ENCODE measurements at places on chromosomes 12 and 14.

DNA sequence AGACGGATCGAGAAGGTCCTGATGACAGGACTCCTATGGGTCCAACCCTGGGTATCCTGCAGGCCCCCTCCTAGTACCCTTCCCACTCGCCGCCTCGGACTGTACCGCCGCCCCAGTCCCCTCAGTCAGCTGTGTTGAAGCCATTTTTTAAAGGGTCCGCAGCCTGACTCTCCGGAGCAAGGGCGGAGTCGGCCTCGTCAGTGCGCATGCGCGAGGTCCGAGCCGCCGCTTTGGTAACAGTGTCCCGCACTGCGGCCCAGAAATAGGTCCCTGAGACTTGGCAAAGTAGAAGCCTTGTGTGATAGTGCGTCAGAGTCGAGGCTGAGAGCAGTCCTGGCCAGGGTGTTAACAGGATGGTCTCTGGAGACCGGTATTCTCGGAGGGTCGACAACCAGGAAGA, 769.0 kb upstream of the ALG10B start:
- DNase-seq = no peak

DNA sequence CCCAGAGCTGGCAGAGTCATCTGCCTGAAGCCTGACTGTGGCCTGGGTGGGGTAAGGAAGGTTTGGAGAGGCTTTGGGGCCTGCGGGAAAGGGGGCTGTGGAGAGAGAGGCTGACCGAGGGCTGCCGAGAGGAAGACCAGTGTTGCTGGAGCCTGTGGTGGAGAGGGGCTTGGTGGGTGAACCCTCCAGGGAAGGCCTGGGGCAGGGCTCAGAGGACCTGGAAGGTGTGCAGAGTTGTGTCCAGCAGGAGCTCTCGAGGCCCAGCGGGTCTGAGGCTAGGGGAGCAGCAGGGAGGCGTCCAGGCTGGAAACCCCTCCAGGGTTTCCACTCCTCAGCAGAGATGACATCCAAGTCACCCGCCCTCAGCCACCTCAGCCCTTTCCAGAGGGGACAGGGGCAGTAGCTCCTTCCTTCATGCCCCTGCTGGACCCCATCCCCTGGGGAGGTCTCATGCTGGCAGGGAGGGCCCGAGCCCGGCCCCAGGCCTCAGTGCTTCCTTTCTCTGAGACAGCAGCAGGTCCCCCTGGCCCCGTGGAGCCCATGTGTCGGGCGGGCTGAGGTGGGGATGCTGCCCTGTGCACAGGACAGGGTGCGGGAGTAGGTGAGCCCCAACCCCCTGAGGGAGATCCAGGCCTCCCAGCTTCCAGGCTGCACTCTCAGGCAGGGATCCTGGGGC, 8.4 kb downstream of the CEP170B start:
- no peak for DNase-seq

- DNase-seq = no peak
Measured at GRCh38 chr14:76380991-76381390, 5.1 kb downstream of the ESRRB start.

DNA sequence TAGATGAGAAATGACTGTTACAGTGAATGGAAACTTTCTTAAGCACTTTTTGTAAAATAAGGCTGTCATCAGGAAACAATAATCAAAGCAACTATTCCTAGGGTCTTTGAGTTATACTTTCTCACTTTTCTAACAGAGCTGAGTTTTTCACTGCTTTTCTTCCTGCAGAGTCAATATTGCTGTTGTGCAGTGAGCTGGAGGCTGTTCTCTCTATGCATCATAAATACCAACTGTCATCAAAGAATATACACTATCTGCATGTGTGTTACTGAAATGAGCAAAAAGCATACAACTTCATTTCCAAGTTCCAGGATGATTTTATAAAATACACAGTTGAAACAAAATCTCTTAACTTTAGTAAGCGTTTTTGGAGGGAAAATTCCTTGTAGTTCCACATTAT, 110.4 kb upstream of the CPSF6 start:
- DNase-seq = no peak

DNA sequence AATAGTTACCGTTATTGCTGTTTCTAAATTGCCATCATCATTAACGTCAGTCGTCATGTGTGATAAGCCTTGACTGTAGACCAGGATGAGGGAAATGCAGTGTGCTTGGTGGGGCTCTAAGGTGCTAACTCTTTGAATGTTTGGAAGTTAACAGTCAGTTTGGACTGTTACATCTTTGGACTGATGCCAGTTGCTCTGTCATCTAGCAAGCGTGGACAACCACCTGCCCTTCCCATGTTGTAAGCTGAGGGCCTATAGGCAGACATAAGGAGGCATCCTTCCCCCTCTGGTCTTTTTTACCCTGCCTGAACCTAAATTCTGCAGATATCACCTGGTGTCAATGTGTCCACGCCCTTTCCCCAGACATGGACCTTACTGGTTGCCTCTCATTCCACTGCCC, 94.4 kb downstream of the PPP2R5C start:
- no peak for DNase-seq

- DNase-seq = peak; percentile 3
Measured at GRCh38 chr12:12563290-12563928, 746 bp upstream of the DUSP16 start.

DNA sequence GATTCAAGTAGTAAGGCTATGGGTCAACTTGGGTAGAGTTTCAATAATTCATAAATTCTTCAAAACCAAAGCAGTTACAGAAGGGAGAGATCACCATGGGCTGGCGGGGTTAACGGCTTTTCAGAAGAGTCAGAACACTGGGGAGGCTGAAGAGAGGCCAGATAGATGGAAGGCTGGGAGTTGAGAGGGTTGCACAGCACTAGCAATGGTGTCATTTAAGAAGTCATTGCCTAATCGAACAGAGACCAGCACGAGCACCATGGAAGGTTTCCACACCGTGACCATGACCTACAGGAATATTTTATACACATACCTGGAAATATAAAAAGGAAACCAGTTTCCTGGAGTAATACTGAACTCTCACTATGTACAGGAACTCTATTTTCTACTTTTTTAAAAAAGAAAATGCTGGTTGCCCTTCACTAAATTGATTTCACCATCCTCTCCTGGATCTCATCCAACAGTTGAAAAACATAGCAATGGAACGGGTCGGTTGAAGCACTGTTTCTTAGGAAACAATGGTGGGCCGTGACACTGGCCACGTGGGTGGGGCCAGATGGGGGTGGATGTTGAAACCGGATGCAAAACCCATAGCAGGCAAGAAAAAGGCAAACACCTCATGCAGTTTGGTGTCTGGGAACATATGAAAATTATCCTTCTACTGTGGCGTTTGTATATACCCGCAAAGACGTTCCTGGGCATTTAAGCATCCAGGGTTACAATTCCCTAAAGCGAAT, 38.0 kb upstream of the RIN3 start:
- peak; percentile 70 for DNase-seq

DNA sequence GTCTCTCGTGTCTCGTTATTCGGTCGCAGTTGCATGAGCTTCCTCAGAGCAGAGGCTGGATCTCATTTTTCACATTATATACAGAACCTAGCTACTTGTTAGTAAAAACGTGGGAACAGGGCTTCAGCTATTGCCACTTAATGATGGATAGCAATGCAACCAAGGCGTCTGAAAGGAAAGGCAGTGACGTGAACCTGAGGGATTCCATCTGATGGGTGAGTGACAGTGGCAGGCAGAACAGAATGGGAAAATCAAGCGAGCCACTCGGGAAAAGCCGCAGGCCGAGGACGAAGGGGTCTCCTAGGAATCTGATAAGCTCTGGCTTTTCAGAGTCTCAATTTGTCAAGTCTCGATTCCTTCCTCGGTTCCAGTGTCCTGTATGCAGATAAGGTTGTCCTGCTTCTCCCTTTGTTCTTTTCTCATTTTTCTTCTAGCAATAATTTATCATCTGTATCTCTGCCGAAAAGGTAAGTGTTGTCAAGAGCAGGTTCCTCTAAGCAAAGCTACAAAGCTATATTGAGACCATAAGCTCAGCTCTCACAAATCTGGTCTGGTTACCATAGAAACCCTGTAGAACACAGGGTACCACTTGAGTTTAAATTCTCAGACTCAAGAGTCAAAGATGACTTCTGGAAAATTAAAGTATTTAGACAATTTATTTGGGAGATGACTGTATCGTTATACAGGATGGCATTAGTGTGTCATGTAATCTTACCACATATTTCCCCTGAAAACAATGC, 416.6 kb downstream of the GLT1D1 start:
- no peak for DNase-seq

DNA sequence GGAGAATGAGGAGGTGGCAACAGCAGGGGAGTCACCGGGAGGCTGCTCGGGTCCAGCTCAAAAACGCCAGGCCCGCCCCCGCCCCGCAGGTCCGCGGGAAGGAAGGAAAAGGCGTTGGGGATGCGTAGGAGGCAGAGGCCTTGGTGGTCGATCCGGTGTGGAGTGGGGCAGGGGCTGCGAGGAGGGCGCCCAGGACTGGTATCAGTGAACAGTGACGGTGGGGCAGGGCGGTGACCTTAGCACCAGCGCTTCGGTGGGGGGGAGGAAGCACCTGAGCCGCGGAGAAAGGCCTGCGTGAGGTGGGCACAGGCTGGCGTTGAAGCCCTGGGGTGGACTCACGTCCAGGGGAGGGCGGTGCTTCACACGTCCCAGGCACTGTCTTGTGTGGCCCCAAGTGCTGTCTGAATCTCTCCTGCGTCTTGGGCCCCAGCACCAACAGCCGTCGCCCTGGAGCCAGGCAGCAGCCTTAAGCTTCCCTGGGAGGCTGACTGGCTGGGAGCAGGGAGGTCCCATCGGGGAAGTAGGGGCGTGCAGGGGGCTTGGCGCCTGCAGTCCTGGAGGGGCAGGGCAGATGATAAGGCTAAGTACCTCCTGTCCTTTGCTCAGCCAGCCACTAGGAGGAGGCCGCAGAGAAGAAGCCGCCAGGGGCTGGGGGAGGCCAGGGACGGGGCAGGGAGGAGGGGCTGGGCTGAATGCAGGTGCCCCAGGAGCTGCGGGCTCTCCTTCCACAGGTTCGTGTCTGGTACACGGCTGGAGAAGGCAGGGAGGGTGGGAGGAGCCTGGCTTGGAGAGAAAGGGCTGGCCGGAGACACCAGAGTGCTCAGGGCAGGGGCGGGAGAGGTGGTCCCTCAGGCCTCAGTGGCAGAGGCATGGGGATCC, 26.5 kb downstream of the ZBTB42 start:
- peak; percentile 24 for DNase-seq

GRCh38 chr12:53975064-53975471, 314 bp upstream of the HOTAIR start:
- DNase-seq = no peak

DNA sequence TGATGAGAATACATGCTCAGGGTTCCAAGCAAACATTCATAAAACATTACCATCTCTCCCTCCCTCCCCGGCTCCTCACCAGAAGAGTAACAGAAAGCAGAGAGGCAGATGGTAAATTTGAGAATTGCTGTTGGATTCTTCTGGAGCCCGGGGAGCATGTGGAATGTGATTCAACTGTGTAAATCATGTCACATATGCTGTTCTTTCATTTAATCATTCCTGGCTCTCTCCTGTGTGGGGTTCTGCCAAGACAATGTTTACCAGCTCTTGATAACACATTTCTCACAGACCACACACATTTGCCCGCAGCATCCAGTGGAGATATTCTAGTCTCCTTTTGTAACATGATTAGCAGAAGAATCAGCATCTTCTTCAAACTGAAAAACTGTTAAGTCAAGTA, 23.4 kb upstream of the NR2C1 start:
- DNase-seq = peak; percentile 80

GRCh38 chr14:68692916-68693771, 99.7 kb downstream of the ZFP36L1 start:
- peak; percentile 94 for DNase-seq

GRCh38 chr12:41897593-41897992, 247.1 kb downstream of the GXYLT1 start:
- DNase-seq = no peak

GRCh38 chr12:110538869-110539622, 36.9 kb downstream of the RAD9B start:
- DNase-seq = no peak

- DNase-seq = no peak
Measured at GRCh38 chr12:4056910-4057845, 184.0 kb upstream of the PARP11 start.

DNA sequence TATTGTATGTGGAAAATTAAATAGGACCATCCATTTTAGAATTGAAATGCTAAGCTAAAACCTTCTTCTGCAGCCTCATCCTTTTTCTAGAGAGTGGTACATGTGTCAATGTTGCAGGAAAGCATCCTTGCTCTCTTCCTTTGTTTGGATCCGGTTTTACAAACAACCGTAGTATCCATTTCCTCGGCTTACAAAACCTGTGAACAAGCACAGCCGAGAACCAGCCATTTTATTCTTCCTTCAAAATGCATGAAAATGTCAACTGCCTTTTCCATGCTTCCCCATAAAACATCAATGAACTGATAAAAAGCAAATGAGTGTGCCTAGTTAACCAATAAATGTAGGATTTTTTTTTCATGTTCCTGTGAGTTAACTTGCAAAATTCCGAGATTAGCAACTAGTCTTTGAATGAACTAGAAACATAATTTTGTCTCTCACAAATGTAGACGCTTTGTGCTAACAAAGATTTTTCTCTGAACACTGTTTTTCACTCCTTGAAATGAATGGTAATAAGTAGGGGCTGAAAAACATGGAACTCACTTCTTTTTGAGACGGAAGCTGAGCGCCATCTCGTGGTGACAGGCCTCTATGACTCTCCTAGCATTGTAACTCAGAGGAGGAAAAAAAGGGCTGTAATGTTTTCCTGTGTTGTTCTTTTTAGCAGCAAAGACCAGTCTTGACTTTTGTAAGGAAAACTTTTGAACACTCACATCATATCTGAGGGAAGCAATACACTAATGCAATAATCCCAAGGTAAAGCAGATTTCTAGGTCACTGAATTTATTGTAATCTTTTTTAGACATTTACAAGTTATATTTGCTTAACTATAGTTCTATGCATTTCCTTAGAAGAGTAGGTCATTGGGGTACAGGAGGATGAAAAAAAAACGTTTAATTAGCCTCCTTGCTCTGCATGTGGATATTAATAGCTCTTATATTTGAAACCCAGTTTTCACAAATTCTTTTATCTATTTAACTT, 157.4 kb upstream of the FOXG1 start:
- peak; percentile 0 for DNase-seq

- peak; percentile 81 for DNase-seq
Measured at GRCh38 chr12:5466521-5466960, 34.6 kb downstream of the NTF3 start.

DNA sequence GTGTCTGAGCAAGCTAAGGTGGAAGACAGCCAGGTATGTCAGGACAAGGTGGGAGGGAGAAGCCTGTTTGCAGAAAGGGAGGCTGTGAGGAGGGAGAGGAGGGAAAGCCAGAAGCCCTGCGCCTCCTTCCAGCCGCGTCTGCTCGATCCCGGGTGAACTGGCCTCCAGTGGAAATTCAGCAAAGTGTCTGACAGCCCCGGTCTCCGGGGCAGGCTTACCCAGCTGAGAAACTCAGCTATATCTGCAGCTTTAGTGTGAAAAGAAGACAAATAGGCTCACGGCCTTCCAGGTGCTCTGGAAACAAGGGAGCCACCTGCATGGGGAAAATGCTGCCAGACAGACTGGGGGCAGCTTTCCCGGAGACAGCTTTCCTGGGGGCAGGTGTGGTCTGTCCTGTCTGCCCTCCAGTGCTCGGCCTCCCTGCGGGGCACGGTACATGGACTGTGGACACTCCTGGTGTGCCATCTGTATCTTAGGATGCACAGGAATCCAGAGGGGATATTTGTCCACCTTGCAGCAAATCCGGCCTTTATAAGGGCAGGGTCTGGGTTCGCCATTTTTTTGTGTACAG, 6.3 kb downstream of the RFLNA start:
- DNase-seq = no peak

Data from AG10803 (cell line).